Dermis microvascular lymphatic vessel endothelial cell (primary cell): ENCODE measurements at places on chromosomes 7 and 10. TPM values are rescaled to one million over a fixed set of nuclear protein-coding genes. Genes with fewer than 3 reads are reported as not detected.
A peak's percentile ranks its signal among the peaks of the same experiment; 100 is the strongest.

- no peak for DNase-seq
These were observed 444.7 kb downstream of the MAGI2 start for GRCh38 chr7:79008786-79009185.

CALML5 gene
- not detected in 2 replicates for total RNA-seq

- no peak for DNase-seq
These were observed 2.0 kb upstream of the NFKB2 start for GRCh38 chr10:102393411-102394078.

- DNase-seq: no peak
These were observed 8.3 kb upstream of the MMP21 start for GRCh38 chr10:125783957-125784356.

ASAH2 gene
- total RNA-seq: 0.38 and 0.64 TPM in 2 replicates

AGR2 gene
- not detected in 2 replicates for total RNA-seq

GRCh38 chr7:170551-171363 is 21.6 kb upstream of the FAM20C start:
- no peak for DNase-seq

TAS2R4 gene
- total RNA-seq: 0.26 and 0.51 TPM in 2 replicates

GRCh38 chr7:94382132-94382531 is 12.6 kb upstream of the COL1A2 start:
- no peak for DNase-seq

GRCh38 chr10:70762441-70763175 is 22.6 kb downstream of the TBATA start:
- DNase-seq: no peak

GRCh38 chr7:2508327-2509215 is 11.0 kb upstream of the LFNG start:
- no peak for DNase-seq

- no peak for DNase-seq
These were observed 949 bp upstream of the CLIP2 start for GRCh38 chr7:74288034-74288881.

DNA sequence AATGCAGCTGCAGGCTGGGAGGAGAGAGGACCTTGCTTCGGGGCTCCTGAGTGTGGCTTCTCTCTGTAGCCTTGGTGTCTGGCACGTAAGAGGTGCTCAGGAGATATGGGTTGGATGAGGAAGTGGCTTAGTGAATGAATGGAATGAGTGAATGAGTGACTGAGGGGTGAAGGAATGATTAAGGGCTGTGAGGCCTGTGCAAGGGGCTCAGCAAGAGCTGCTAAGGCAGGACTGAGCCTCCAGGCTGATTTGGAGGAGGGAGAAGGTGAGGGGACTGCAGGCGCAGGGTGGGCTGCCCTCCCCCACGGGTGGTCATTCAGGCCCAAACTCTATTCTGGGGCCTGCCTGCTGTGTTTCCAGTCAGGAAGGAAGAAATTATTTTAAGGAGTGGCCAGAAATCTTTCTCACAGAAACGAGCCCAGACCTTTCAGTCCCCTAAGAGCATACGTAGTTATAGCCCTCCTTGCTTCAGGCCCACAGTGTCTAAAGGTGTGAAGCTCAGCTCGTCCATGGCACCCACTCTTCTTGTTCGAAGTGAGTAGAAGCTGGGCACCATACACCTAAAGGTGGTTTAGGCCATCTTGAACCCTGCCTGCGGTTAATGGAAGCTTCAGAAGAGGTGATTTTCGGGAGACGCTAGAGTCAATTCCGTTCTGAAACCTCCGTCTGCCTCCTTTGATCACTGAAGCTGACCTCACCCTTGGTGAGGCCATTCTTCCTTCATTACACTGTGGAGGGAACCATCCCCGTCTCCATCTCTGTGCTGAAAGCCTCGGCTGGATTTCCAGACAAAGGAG is 49.5 kb upstream of the SAMD8 start:
- no peak for DNase-seq

- DNase-seq: no peak
These were observed 686 bp downstream of the AASS start for GRCh38 chr7:122143376-122143750.

DNA sequence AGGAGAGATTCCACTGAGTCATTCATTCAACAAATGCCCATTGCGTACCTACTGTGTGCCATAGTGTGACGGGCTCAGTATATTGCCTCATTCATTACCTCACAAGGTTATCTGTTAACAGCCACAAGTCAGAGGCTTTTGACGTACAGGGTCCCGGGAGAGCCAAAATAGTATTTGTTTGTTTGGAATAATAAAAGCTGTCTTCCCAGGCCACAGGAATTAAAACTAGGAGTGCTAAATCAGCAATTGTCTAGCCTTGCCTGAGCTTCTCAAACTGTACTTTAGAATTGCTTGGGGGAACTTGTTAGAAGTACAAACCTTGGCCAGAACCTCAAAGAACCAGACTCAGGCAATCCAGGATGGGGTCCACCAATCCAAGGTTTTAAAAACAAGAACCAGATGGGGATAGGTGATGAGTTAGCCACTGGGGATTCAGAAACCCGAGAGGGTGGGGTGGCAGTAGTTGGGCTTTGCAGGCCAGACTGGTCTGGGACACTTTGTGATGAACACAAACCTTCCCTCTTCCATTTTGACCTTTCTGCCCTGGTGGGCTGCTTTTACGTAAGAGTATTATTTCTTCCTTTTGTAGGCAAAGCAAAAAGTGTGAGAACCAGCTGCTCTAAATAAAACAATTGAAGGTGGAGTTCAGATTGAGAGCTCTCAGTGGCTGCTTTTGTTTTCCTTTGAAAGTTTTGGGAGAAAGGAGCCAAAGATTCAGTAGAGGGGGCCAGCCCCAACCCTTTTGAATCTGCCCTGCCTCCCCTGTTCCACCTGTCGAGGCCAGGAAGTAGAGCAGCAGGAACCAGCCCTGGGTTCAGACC is 113.0 kb upstream of the ANLN start:
- DNase-seq: no peak

GRCh38 chr10:69918036-69918435 is 116.3 kb downstream of the COL13A1 start:
- no peak for DNase-seq

DNA sequence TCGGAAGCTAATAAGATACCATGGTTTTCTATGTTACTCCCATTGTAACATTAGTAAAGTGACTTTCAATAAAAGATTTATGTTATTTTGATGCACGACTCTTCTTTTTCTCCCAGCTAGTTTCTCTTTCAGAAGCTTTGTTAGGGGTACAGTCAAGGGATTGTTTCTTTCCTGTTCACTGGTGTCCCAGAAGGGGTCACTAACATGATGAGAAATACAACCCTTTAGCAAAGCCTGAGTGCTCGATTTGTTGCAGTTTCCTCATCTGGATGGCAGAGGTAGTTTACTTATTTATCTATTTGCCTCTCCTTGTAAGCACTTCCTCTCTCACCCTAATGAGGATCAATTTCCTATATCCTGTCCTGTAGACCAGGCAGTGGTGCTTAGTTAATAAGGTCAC is 17.0 kb downstream of the SRI start:
- no peak for DNase-seq

- DNase-seq: peak; percentile 50
These were observed 90.9 kb upstream of the PIP4K2A start for GRCh38 chr10:22805304-22805703.

HECW1 gene
- not detected in 2 replicates for total RNA-seq

GRCh38 chr10:22988581-22989360 is 60.9 kb downstream of the ARMC3 start:
- peak; percentile 60 for DNase-seq

CYP26C1 gene
- total RNA-seq: 0.77 and 1.5 TPM in 2 replicates

GRCh38 chr7:130493275-130493873 is 1.5 kb downstream of the MEST start:
- no peak for DNase-seq

DNA sequence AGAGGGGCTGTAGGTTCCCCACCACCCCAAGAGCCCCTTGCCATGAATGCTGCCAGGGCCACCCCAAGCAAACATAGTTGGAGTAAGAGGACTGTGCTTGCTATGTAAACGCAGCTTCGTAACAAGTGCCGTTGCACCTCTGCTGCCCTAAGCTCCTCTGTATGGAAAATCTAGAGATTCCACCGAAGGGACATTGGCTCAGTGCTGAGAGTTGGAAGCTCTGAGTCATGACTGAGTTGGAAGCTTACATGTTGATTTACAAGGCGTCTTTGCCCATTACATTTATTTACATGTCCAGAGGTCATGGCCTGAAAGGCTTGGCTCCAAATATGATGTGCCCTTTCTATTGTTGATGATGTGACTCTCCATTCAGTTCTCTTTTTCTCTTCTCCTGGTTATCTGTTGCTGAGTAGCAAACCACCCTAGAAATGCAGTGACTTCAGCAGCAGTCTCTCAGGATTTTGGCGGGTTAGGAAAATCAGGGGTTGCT is 233.1 kb upstream of the TCF7L2 start:
- peak; percentile 55 for DNase-seq

ATP6V0A4 gene
- under 0.01 and 0.25 TPM in 2 replicates for total RNA-seq

JCAD gene
- total RNA-seq: 50.6 and 69.3 TPM in 2 replicates

CYP3A7 gene
- not detected in 2 replicates for total RNA-seq
